ENCODE measurements at places on chromosomes 5 and 9.

DNA sequence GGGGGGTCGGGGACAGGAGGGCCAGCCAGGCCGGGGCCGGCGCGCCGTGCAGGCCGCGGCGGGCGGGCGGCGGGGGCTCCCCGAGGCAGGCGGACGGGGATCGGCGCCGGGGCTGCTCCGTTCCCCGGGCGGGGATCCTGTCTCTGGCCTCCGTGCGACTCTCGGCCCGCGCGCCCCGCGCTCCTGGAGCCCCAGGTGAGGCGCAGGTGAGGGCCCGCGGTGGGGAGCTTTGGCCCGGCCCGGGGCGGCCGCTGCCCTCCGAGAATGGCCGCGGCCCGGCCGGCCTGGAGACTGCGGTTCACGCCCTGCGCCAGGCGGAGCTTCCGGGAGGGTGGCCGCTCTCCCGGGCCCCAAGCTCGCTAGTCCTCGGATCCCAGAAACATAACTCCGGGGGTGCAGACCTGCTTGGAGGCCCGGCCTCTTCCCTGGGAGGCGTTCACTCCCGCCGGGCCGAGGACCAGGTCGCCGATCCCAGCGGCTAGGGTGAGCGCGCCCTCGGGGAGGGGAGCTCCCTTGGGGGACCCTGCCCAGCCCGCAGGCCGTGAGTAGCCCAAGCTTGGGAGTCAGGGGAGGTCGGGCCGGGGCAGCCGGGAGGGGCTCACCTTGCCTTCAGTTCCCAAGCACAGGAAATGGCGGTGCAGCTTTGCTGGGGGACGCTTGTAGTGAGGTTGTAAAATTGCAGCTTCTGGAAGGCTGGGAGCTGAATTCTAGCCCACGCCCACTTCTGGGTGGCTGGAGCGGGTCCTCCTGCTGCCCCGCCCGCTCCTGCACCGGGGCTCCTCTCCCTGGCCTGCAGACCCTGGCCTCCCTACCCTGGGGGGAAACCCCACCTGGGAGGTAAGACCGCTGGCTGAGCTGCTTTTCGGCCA, 723 bp downstream of the PPP1R26 start:
- DNase-seq: no peak

DNA sequence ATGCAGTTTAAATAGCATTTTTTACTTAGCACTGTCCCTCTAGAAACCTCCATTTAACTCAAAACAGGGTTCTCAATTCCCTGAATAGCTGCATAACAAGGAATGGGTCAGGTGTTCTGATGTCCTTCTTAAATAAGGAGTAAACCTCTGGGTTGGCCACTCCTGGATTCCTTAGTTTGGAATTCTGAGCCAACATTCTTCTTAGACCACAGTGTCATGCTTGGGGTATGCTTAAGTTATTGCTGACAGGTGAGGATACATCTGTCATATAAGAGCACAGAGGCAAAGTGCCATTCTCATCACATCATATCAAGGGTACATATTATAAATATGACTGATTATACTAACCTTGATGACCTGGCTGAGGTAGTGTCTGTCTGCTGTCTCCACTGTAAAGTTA, 179.9 kb upstream of the SEMA6A start:
- no peak for DNase-seq

DNA sequence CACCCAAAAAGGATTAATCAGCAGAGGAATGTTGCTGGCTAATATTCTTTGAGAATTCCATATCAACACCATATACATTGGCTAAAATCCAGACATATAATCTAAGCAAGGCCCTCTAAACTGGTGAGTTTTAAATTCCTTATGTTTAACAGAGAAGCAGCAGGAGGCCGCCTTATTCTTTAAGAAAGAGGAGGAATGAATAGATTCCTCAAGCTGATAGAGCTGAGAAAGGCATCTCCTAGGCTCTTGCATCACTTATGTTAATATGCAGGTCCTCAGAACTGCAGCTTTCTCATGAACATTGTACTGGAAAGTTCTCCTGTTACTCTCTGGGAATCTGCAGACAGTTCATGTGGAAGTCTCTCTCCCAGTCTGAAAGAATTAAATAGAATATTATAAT, 20.1 kb upstream of the SMARCA2 start:
- no peak for DNase-seq

DNA sequence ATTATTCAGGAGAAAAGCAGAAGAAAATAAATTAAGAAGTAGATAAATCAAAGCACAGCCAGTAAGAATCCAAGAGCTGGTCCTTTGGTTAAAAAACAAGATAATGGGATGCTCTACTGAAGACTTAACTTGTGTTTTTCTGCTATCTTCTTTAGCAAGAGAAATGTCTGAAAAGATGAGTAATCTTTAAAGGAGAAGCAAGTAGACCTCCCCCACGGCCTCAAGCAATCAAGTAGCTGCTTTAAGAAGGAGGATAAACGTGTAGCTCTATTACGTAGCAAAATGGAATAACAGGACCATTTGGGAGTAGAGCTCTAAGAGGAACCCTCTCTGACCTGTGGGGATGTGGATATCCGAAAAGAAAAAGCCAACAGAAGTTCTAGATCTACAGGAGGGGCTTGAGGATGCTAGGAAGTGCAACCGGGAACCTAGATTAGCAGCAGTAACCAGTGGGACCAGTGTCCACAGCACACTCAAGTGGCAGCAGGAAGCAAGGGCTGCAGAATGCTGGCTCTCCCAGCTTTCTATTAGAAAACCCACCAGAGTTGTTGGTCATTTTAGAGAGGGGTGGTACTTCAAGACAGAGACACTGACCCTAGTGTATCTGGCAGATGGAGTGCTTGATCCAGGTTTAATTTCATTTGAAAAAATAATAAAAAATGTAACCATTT, 185.4 kb downstream of the GABBR2 start:
- DNase-seq: no peak
